ENCODE measurements at places on chromosomes 7 and 10.

- no peak for DNase-seq
Measured at GRCh38 chr10:78579995-78580394, 488.8 kb upstream of the ZMIZ1 start.

DNA sequence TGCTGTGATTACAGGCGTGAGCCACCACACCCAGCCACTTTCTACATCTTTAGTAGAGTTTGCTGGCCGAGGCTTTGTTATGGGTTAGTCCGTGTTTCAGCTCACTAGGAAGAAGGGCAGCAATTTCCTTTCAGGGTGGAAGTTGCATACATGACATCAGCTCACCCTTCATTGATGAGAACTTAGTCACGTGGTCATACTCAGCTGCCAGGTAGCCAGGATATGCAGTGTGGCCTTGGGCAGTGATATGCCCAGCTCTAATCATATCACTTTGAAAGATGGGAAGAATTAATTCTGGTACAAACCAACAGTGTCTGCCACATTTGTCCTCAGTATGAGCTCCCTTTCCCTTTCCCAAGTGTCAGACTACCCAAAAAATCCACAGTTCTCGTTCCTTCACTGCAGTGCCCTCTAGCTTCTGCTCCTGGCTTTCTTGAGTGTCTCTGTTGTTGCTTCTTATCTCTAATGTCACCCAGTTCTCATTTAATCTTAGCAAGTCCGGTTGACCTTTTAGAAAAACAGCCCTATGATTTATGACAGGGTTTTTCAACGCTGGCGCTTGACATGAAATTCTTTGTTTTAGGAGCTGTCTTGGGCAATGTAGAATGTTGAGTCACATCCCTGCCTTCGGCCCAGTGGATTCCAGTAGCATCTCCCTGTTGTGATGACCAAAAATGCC, 108.7 kb upstream of the ITGB1 start:
- DNase-seq = no peak

DNA sequence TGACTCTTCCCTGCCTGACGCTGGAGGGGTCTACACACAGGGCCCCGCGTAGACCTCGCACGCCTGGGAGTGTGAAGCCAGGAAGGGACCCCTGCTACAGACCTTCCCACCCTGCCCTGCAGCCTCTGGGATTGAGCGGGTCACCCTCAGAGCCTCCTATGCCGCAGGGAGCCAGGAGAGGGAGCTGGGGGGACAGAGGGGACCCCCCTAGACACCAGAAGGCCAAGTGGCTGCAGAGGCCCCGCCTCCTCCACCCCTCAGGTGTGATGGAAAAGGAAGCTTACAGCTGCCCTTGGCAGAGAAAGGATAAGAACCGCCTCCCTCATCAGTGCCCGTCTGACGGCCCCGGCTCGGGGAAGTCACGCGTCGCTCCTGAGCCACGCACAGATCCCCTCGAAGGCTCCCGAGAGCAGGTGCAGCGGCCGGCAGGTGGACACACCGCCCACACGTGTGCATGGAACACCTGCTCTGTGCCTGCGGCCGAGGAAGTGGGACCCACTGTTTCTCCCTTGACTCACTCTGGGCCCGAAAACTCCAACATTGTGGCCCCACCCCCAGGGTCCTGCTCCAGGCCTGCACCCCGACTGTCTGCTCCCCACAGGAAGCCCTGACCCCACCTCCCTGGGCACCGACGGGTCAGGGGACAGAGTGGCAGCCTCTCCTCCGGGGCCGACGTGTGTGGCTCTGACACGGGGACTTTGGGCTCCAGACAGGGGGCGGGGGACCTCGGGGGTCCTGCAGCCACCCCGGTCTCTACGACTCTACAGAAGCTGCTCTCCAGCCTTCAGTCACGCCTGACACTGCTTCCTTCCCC, 73.3 kb downstream of the MICALL2 start:
- no peak for DNase-seq

DNA sequence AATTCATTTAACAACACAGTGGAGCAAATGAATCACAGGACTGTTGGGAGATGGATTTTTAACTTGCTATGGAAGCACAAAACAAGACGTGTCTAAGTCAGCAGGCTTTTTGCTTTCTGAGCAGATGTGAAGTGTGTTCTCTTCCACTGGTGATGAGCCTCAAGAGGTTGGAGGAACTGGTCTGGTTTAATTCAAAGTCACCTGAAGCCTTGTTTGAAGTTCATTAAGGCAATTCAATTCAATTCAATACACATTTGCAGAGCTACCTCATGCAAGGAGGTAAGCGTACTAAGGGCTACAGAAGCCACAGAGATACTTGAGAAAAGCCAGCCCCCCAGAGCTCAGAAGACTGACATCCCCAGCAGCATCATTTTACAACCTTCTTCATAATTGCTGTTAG, 68.4 kb upstream of the PALS2 start:
- DNase-seq = no peak

GRCh38 chr7:28956608-28957063, 1.5 kb downstream of the TRIL start:
- no peak for DNase-seq
